ENCODE measurements at places on chromosomes 1 and 21. TPM values are rescaled to one million over a fixed set of nuclear protein-coding genes. Genes with fewer than 3 reads are reported as not detected.

WDR64 gene
- not detected for total RNA-seq

TRIM46 gene
- total RNA-seq, result 1.8 TPM

TDRD5 gene
- not detected for total RNA-seq

NBPF4 gene
- not detected for total RNA-seq

MCOLN3 gene
- 1.8 TPM for total RNA-seq

All from airway epithelial cell (primary cell).